ENCODE measurements at places on chromosomes 11 and 22.
A peak's percentile ranks its signal among the peaks of the same experiment; 100 is the strongest.

DNA sequence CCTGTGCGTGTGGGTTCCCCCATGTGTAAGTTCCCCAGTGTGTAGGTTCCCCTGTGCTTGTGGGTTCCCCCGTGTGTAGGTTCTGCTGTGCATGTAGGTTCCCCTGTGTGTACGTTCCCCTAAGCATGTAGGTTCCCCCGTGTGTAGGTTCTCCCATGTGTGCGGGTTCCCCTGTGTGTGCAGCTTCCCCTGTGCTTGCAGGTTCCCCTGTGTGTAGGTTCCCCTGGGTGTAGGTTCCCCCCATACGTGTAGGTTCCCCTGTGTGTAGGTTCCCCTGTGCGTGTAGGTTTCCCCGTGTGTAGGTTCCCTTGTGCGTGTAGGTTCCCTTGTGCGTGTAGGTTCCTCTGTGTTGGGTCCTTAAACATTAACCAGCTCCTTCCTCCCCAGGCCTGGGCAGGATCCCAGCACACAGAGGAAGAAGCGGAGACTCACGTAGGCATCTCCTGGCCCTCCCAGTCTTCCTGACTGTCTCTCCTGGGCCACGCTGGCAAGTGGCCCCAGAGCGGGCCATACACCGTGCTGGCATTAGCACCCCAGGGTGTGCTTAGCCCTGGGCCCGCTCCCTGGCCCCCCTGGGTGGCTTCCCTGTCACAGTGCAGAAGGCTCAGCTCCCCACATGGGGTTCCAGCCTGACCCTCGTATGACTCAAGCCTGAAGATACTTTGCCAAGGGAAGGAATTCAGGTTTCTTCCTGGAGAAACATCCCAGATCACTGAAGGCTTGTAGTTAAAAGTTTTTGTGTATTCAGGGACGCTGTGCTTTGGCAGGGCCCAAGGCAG is 2.8 kb upstream of the GRAMD4 start:
- H3K4me3 ChIP-seq = no peak overlapping the region
- peak; percentile 20 for DNase-seq
- peaks cover 2% of the 10 kb centered on the region for H3K27me3 ChIP-seq
- H3K27ac ChIP-seq = no peak overlapping the region

- no peak overlapping the region for H3K4me3 ChIP-seq
- DNase-seq = peak; percentile 14
- no peaks in the 10 kb centered on the region for H3K27me3 ChIP-seq
- H3K36me3 ChIP-seq = no peaks in the 10 kb centered on the region
Observed at GRCh38 chr22:46783721-46784120, 21.3 kb downstream of the TBC1D22A start.

DNA sequence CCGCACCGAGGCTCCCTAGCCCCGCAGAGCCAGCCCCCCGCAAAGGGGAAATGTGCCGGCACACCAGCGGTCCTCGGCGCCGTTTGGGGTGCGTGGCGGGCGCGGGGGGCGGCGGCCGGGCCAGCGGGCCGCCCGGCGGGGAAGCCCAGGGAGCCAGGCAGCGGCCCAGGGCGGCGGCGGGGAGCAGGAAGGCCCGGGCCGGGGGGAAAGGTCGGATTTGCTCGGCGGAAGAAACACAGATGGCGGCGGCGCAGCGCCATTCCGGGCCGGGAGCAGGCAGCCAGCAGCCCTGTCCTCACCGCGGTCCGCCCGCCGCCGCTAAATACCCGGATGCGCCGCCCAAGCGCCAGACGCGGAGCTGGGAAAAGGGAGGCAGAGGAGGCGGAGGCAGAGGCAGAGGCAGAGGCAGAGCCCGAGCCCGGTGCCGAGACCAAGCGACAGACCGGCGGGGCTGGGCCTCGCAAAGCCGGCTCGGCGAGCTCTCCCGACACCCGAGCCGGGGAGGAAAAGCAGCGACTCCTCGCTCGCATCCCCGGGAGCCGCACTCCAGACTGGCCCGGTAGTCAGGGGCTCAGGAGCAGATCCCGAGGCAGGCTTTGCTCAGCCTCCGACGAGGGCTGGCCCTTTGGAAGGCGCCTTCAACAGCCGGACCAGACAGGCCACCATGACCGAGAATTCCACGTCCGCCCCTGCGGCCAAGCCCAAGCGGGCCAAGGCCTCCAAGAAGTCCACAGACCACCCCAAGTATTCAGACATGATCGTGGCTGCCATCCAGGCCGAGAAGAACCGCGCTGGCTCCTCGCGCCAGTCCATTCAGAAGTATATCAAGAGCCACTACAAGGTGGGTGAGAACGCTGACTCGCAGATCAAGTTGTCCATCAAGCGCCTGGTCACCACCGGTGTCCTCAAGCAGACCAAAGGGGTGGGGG is 2.6 kb upstream of the GCAT start:
- no peaks in the 10 kb centered on the region for H3K27me3 ChIP-seq
- peak overlapping the region; percentile 68 for H3K27ac ChIP-seq
- peaks cover 12% of the 10 kb centered on the region for H3K4me1 ChIP-seq
- peak; percentile 70 for DNase-seq

DNA sequence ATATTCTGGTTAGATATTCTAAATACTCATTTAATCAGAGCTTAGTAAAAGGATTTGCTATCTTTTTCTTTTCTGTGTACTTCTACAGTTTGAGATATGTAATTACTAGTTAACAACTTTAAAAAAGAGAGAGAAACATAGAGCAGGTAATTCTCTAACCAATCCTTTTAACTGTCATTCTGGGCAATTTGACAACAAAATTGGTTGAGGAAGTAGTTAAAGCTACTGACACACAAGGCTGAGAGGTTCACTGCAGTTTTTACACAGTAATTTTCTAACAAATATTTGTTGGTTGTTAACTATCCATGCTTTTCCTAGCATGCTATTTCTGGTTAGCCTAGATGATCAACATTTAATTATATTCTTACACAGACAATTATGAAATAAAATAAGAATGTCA is 3.6 kb downstream of the SOX6 start:
- no peak overlapping the region for H3K4me3 ChIP-seq
- H3K27ac ChIP-seq = no peak overlapping the region
- H3K4me1 ChIP-seq = peaks cover 8% of the 10 kb centered on the region
- H3K36me3 ChIP-seq = no peaks in the 10 kb centered on the region
- no peak for DNase-seq

- H3K27ac ChIP-seq = peak overlapping the region; percentile 94
- no peaks in the 10 kb centered on the region for H3K36me3 ChIP-seq
- DNase-seq = no peak
- H3K4me1 ChIP-seq = no peaks in the 10 kb centered on the region
- H3K27me3 ChIP-seq = no peaks in the 10 kb centered on the region
Observed at GRCh38 chr11:108009497-108010370, 1.0 kb downstream of the CUL5 start.

- no peaks in the 10 kb centered on the region for H3K4me1 ChIP-seq
- no peak overlapping the region for H3K4me3 ChIP-seq
Observed at GRCh38 chr11:57124505-57124904, 57.2 kb upstream of the LRRC55 start.

- peaks cover 11% of the 10 kb centered on the region for H3K4me1 ChIP-seq
- peak overlapping the region; percentile 78 for H3K4me3 ChIP-seq
- no peaks in the 10 kb centered on the region for H3K36me3 ChIP-seq
- no peak overlapping the region for H3K27ac ChIP-seq
- no peaks in the 10 kb centered on the region for H3K27me3 ChIP-seq
Observed at GRCh38 chr11:26995701-26996460, 2.0 kb downstream of the FIBIN start.
